ENCODE measurements at places on chromosomes 1 and 21.

DNA sequence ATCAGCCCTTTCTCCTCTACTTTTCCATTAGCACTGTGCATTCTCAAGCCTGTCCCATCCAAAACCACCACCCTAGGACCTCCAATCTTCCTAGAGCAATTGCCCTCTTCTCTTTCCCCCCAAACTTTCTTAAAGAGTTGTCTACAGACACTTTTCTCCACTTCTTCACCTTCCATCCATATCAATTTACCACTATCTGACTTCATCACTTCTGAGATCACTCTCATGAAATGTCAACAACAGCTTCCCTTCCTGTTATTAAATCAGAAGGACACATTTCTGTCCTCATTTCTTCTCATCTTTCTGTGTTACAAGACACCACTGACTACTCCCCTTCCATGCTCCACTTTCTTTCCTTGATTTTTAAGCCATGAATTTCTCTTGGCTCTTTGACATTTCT, 36.0 kb upstream of the CFAP298 start:
- no peak for DNase-seq

GRCh38 chr1:164971921-164972415, 384.5 kb downstream of the LMX1A start:
- DNase-seq: no peak

GRCh38 chr1:13774121-13774520, 74.1 kb downstream of the PRDM2 start:
- DNase-seq: no peak

GRCh38 chr1:110159168-110159567, 8.9 kb downstream of the SLC6A17 start:
- no peak for DNase-seq

GRCh38 chr1:156860113-156860627, 495 bp upstream of the NTRK1 start:
- peak; percentile 64 for DNase-seq

- peak; percentile 88 for DNase-seq
Measured at GRCh38 chr1:207825719-207826556, 74.1 kb downstream of the CD46 start.
